ENCODE measurements at places on chromosomes 3 and 15. TPM values are rescaled to one million over a fixed set of nuclear protein-coding genes. Genes with fewer than 3 reads are reported as not detected.

- no peak for DNase-seq
These were observed 46.6 kb downstream of the SPRED1 start for GRCh38 chr15:38299216-38299615.

DNA sequence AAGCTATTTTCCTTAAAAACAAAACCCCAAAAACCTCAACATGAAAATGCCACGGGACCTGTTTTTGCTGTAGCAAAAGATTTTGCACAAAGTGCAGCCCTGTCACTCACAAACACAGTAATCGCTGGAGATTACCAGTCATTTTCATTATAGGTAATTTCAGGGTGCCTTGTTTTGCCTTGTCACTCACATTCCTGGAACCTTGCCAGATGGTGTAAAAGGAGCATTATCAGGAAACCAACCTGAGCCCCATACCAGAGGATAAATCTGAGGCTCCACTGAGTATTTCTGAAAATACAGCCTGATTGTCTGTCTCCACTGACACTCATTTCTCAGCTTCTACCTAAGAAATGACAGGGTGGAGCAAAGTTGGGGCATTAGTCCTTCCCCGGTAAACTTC, 791.3 kb upstream of the LMCD1 start:
- peak; percentile 15 for DNase-seq

The TMEM39A gene
- total RNA-seq: 28.6 TPM

The CLPX gene
- total RNA-seq: 28.6 TPM

DNA sequence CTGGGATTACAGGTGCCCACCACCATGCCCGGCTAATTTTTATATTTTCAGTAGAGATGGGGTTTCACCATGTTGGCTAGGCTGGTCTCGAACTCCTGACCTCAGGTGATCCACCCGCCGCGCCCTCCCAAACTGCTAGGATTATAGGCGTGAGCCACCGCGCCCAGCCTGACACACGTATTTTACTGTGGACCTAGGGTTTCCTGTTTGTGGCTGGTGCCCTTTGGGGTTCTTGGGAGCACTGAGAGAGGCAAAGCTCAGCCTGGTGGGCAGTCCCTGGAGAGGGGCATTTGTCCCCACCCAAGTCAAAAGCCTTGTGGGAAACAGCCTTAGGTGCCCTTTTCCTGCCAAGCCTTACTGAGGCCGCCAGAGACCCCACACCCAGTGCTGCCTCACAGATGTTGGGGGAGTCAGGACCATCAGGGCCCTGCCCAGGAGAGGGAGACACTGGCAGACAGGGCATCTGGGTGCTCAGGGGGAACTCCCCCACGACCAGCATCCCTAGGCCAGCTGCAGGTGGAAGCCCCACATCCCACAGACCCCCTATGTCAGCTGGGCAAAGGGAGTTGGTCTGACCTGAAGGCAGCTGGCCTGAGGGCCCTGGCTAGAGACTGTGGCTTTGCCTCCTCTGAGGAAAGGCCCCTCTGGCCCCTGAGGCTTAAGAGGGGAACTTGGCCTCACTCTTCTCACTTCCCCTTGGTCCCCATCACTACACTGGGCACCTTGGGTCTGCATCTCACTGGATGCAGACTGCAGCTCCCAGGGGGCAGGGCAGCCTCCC, 35.1 kb downstream of the DNAH1 start:
- no peak for DNase-seq

DNA sequence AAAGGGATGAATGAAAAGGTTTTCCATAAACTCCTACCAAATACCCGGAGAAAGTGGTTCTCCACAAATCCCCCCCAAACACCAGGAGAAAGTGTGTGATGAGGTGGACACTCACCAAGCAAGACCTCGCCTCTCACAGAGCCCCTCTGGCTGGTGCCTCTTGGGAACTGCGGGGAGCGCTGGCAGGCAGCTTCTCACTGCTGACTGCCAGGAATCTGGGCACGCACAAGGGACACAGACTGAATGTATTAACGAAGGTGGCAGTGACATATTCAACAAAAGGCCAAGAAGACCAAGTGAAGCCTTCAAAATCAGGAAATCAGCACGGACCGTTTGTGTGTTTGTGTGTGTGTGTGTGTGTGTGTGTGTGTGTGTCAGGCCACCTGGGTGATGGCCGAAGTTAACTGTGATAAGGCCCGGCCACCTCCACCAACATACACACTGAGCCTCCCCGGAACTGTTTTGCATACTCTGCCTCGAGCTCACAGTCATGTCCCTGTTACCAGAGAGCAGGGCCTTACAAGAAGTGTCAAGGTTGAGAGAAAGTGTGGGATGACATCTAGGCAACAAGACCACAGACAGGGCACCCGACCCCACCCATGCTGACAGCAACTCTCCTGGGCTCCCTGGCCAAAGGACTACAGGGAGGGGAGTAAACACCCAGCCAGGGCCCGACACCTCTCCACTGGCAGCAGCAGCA, 18.0 kb downstream of the ATP10A start:
- DNase-seq: no peak

GRCh38 chr15:78170848-78171773, 21.9 kb downstream of the IDH3A start:
- DNase-seq: no peak

DNA sequence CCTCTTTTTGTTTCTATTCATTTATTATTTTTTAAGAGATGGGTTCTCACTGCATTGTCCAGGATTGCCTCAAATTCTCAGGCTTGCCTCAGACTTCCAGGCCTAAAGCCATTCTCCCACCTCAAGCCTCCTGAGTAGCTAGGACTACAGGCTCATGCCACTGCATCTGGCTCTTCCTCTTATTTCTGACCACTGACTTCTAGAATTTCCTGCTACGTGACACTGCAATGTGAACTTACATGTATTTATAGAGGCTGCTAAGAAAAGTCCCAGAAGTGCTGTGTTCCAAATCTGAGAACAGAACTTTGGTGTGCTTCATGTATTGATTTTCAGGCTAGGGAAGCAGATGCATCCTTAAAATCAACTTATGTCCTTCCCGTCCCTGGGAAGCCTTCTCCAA, 407.4 kb downstream of the RSL24D1 start:
- DNase-seq: no peak

- peak; percentile 68 for DNase-seq
These were observed 36.8 kb downstream of the ATP1B3 start for GRCh38 chr3:141913150-141913811.

- no peak for DNase-seq
These were observed 461.7 kb downstream of the NR2F2 start for GRCh38 chr15:96792216-96792615.

GRCh38 chr3:70065696-70066253, 66.2 kb downstream of the SAMMSON start:
- DNase-seq: no peak

The KCNAB1 gene
- under 0.01 TPM for total RNA-seq

DNA sequence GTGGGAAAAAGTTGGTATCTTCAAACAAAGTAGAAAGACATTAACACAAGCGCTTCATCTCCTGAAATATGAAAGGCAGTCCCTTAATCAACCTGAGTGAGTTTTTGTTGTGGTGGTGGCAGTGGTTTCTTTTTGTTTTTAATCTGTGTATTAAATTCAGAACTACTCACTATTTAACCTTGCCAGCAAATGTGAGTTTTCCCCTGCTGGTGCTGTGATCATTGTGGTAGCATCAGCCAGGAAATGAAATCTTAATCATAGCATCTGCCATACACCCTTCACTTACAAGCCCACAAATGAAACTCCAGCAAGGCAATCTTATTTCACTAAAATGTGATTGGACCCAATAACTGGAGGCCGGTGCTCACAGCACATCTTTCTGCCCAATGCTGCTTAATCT, 229.7 kb downstream of the SHOX2 start:
- no peak for DNase-seq

- no peak for DNase-seq
These were observed 381.8 kb upstream of the THBS1 start for GRCh38 chr15:39199076-39199475.

The CFAP100 gene
- total RNA-seq: not detected

GRCh38 chr3:50936389-50936788, 261.7 kb downstream of the DOCK3 start:
- no peak for DNase-seq

DNA sequence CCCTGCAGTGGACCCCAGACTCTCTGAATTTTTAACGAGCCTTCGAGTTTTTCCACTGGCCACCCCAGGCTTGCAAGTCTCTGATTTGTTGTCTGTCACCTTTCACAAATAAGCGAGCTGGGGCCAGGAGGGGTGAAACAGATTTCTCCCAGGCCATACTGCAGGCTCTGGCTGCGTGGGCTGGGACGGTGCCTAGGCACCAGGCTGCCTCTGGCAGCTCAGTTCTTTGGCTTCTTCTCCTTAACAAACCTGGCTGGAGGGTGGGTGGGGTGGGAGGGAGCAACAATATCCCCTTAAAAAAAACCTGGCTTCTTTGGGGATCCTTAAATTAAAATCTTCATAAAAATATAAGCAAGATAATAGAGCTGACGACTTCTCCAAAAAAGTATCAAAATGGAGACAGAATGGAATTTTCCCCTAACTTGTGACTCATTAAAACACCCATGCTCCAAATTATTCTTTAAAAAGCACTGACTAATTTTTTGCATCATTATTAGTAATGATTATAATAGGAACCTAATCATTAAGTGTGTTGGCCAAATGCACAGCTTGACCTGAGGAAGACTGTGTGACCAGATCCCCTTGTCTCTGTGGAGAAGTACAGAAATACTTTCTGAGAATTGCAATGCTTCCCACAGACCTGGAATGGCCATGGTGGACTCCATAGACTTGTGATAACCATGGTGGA, 84.1 kb downstream of the SNRK start:
- DNase-seq: no peak

- no peak for DNase-seq
These were observed 18.7 kb downstream of the USF3 start for GRCh38 chr3:113677737-113678136.

GRCh38 chr3:63960048-63960711, 48.0 kb upstream of the SCAANT1 start:
- DNase-seq: peak; percentile 44

GRCh38 chr15:57036352-57036751, 117.9 kb downstream of the TCF12 start:
- no peak for DNase-seq

GRCh38 chr15:32856753-32857152, 138.9 kb downstream of the GREM1 start:
- DNase-seq: no peak

The SATB1 gene
- total RNA-seq: 3.3 TPM

GRCh38 chr3:157166115-157166514, 6.2 kb upstream of the CCNL1 start:
- no peak for DNase-seq

GRCh38 chr3:12815719-12816118, 19.2 kb downstream of the CAND2 start:
- no peak for DNase-seq

- DNase-seq: peak; percentile 46
These were observed 9.7 kb downstream of the ITIH4 start for GRCh38 chr3:52820736-52821135.

The NR2F2 gene
- total RNA-seq: 33.5 TPM

DNA sequence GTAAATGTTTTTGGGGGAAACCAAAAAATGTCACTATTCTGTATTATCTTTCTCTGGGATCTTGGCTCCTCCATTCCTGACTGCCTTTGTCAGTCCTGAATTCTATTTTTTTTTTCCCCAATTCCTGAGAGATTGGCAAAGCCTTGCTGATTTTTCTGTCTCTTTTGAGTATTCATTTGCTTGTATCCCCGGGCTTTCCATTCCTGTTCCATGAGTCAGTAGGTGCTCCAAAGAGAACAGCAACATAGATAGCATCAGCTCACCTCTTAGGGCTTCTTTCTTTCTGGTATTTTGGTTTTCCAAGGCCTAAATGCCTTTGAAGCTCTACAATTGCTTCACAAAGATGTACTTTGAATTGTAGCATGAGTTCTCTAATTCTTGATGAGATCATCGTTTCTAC, 271.7 kb upstream of the LRRC3B start:
- DNase-seq: no peak

DNA sequence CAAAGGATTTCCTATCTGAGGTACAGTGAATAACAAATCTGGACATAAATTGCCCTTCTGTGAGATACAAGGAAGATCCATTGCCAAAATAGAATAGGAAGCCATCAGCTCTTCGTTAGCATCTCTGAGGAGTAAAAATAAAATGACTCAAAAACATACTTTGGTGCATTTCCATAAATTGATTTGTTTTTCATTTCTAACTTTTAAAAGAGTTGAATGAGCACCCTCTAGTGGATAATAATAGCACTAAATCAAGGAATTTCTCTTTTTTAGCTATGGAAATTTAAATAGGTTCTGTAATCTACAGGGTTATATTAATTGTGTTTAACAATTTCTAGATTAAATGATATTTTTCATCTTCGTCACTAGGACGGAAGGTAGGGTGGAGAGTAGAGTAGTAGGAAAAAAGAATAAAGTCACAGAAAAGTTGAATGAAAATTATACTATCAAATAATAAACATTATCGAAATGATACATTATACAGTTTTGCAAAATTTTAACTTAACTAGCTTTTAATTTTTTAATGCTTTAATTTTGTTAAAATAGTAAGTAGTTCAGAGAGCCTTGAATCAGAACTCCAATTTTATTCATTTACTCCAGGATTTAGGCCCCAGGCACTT, 6.4 kb downstream of the NSUN3 start:
- DNase-seq: peak; percentile 27

GRCh38 chr3:111260878-111261277, 189.3 kb downstream of the NECTIN3 start:
- no peak for DNase-seq

DNA sequence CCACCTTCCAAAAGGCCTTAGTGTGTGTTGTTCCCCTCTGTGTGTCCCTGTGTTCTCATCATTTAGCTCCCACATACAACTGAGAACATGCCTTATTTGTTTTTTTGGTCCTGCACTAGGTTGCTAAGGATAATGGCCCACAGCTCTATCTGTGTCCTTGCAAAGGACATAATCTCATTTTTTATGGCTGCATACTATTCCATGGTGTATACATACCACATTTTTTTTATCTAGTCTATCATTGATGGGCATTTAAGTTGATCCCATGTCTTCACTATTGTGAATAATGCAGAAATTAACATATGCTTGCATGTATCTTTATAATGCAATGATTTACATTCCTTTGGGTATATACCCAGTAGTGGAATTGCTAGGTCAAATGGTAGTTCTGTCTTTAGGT, 645.7 kb downstream of the PDCD6IP start:
- no peak for DNase-seq

DNA sequence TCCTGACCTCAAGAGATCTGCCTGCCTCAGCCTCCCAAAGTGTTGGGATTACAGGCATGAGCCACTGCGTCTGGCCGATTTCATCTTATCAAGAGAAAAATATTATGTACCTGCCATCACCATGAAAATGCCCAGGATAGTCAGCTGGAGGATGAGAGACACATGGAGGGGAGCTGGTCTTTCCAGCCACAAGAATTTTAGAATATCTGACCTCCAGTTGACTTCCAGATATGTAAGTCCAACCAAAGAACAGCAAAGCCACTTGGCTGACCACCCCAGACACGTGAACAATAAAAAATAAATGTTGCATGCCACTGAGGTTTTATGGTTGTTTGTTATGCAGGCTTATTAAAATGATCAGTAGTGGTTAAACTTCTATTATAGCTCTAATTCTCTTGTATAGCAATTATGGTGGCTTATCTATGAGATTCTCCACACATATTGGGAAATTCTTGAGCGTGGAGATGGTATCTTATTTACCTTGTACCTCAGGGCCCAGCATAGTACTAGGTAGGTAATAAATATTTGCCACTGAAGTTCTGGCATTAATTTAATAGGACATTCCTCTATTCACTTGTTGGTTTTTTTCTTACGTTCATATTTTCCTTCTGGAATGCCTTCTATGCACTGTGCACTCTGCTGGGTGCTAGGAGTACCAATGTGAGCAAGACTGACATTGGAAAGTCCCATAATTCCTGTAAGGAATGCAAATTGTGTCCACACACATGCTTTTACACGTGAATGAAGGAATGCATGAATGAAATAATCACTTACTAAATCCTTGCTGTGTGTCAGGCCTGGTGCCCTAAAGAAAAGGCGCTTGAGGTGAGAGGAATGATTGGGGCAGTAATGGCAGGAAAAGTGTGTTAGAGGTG, 77.6 kb downstream of the EDEM1 start:
- DNase-seq: no peak

The LRRIQ4 gene
- total RNA-seq: not detected
